Activated CD8-positive, alpha-beta T cell treated with anti-CD3 and anti-CD28 coated beads for 36 hours (primary cell): ENCODE measurements at places on chromosomes 2 and 18. TPM values are rescaled to one million over a fixed set of nuclear protein-coding genes. Genes with fewer than 3 reads are reported as not detected.

DNA sequence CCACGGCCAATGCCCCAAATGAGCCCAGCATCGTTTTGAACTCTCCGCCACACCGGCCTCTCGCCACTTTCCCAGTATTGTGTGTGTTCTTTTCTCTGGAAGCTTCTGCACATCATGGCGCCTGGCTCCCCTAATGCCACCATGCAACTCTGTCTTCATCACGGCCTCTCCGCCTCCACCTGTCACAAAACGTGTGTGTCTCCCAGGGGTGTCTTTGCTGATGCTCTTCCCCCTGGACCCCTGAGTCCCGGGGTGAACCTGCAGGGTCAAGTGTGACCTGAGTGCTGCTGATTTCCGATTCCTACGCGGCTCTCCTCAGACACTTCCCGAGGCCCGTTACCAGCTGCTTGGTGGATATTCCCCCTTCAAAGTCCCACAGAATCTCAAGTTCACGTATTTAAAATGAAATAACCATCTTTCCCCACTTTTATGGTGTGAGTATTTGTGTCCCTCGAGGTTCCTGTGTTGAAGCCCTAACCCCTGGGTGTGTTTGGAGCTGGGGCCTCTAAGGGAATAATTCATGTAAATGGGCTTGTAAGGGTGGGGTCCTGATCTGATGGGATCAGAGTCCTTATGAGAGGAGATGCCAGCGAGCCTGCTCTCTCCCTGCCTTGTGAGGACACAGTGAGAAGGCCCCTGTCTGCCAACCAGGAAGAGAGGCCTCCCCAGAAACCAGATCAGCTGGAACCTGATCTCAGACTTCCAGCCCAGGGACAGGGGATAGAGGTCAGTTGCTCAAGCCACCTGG is 87.5 kb upstream of the PXDN start:
- H3K27ac ChIP-seq = no peak overlapping the region
- no peak overlapping the region for H3K4me3 ChIP-seq
- H3K27me3 ChIP-seq = peaks cover 8% of the 10 kb centered on the region
- DNase-seq = no peak
- H3K4me1 ChIP-seq = no peaks in the 10 kb centered on the region
- H3K36me3 ChIP-seq = no peaks in the 10 kb centered on the region

DNA sequence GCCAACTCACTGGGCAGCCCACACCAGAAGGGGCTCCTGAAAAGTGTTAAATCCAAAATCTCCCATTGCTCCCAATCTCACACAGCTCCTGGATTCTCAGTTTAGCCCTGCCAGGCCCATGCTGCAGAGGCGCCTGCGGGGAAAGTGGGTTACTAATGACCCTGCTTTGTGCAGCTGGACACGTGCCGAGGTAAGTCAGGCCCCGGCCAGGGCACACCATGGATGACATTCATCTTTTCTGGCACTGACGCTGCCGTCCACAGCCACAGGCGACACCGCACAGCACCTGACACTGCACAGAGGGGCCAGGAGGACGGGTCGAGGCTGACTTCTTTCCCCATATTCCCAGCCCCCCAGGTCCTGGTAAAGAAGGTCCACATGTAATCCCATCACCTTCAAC is 193.5 kb downstream of the EIPR1 start:
- no peak overlapping the region for H3K27ac ChIP-seq
- no peaks in the 10 kb centered on the region for H3K4me1 ChIP-seq
- no peak for DNase-seq
- H3K36me3 ChIP-seq = peaks cover 8% of the 10 kb centered on the region
- H3K4me3 ChIP-seq = no peak overlapping the region

- no peak for DNase-seq
- H3K27me3 ChIP-seq = peaks cover 2% of the 10 kb centered on the region
- H3K4me3 ChIP-seq = no peak overlapping the region
- peaks cover 4% of the 10 kb centered on the region for H3K4me1 ChIP-seq
Measured at GRCh38 chr18:22214731-22215528, 45.5 kb downstream of the GATA6 start.

DNA sequence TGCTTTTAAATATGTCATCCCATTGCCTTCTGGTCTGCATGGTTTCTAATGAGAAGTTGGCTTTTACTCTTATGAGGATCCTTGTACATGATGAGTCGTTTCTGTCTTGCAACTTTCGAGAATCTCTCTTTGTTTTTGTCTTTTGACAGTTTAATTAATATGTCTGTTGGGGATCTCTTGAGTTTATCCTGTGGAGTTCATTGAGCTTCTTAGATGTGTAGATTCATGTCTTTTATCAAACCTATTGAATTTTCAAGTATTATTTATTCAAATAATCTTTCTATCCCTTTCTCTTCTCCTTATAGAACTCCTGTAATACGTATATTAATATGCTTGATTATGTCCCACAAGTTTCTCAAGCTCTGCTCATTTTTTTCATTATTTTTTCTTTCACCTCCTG is 67.9 kb downstream of the TMEM185B start:
- no peak for DNase-seq
- peaks cover 23% of the 10 kb centered on the region for H3K36me3 ChIP-seq
- H3K4me3 ChIP-seq = no peak overlapping the region
- H3K4me1 ChIP-seq = no peaks in the 10 kb centered on the region

GRCh38 chr2:195871326-195871725 is 197.3 kb downstream of the DNAH7 start:
- no peaks in the 10 kb centered on the region for H3K4me1 ChIP-seq
- DNase-seq = no peak
- H3K27me3 ChIP-seq = peaks cover 4% of the 10 kb centered on the region
- H3K36me3 ChIP-seq = no peaks in the 10 kb centered on the region
- H3K4me3 ChIP-seq = no peak overlapping the region
- H3K27ac ChIP-seq = no peak overlapping the region

- peaks cover 1% of the 10 kb centered on the region for H3K36me3 ChIP-seq
- H3K27ac ChIP-seq = no peak overlapping the region
- H3K4me3 ChIP-seq = no peak overlapping the region
Measured at GRCh38 chr2:24774373-24774772, 18.8 kb downstream of the PTRHD1 start.

GRCh38 chr18:7722955-7723354 is 155.8 kb downstream of the PTPRM start:
- DNase-seq = no peak
- H3K36me3 ChIP-seq = no peaks in the 10 kb centered on the region
- H3K4me1 ChIP-seq = no peaks in the 10 kb centered on the region
- H3K4me3 ChIP-seq = no peak overlapping the region

DNA sequence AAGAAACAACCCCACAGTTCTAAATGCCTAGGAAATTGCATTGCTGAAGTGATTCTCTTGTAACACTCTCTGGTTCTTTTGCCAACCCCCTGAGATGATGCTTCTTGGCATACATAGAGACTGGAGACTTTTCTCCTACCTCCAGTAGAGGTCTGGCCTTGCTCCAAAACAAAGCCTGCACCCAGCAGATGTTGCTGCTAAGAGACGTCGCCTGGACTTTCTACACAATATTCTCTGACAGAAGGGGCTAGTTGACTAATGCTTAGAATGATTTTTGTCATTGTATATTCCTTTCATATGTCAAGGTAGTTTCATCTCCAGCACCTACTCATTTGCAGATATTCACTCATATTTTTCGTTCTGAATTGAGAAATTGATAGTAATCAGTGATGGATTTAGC is 24.6 kb downstream of the SOWAHC start:
- no peaks in the 10 kb centered on the region for H3K36me3 ChIP-seq
- H3K27ac ChIP-seq = no peak overlapping the region
- H3K27me3 ChIP-seq = peaks cover 4% of the 10 kb centered on the region
- H3K4me3 ChIP-seq = no peak overlapping the region

- H3K4me3 ChIP-seq = no peak overlapping the region
- DNase-seq = no peak
- no peak overlapping the region for H3K27ac ChIP-seq
- H3K27me3 ChIP-seq = no peaks in the 10 kb centered on the region
Measured at GRCh38 chr18:27713738-27714095, 463.2 kb downstream of the CDH2 start.

GRCh38 chr18:50788284-50788683 is 31.5 kb downstream of the MRO start:
- H3K27me3 ChIP-seq = peaks cover 6% of the 10 kb centered on the region
- H3K36me3 ChIP-seq = no peaks in the 10 kb centered on the region
- H3K27ac ChIP-seq = no peak overlapping the region
- no peak for DNase-seq

DNA sequence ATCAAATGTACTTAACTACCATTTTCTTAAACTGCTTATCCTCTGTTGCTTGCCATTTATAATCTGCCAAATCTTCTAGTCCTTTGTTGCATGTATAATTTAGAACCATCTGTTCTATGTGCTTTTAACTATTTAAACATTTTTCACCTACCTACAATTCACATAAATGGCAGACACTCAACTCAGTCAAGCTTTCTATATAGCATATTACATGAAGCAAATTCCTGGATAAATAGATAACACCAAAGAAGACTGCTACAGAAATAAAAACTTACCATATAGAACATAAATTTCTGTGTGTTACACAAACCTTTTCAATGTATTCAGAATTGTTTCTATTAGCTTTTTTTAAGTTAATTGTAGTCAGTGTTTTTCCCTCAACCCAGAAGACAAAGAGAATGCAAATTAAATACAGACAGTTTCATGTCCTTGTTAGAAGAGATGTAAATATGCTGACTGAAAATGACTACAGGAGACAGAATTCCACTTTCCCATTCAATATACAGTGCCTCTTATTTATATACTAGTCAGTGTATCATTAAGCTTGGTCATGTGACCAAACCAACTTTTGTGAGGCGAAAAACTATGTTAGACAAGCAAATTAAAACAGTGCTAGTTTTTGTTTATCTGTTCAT is 2.6 kb downstream of the BAZ2B start:
- H3K4me1 ChIP-seq = peaks cover 8% of the 10 kb centered on the region
- H3K27ac ChIP-seq = no peak overlapping the region
- H3K27me3 ChIP-seq = peaks cover 21% of the 10 kb centered on the region
- no peak for DNase-seq
- H3K4me3 ChIP-seq = no peak overlapping the region

GRCh38 chr2:149537092-149537726 is 50.4 kb downstream of the MMADHC start:
- H3K27ac ChIP-seq = no peak overlapping the region
- no peak overlapping the region for H3K4me3 ChIP-seq
- DNase-seq = no peak
- no peaks in the 10 kb centered on the region for H3K27me3 ChIP-seq

GRCh38 chr2:36197181-36197971 is 158.2 kb upstream of the CRIM1 start:
- H3K27ac ChIP-seq = no peak overlapping the region
- no peaks in the 10 kb centered on the region for H3K4me1 ChIP-seq
- H3K36me3 ChIP-seq = no peaks in the 10 kb centered on the region
- no peak overlapping the region for H3K4me3 ChIP-seq
- no peaks in the 10 kb centered on the region for H3K27me3 ChIP-seq

DNA sequence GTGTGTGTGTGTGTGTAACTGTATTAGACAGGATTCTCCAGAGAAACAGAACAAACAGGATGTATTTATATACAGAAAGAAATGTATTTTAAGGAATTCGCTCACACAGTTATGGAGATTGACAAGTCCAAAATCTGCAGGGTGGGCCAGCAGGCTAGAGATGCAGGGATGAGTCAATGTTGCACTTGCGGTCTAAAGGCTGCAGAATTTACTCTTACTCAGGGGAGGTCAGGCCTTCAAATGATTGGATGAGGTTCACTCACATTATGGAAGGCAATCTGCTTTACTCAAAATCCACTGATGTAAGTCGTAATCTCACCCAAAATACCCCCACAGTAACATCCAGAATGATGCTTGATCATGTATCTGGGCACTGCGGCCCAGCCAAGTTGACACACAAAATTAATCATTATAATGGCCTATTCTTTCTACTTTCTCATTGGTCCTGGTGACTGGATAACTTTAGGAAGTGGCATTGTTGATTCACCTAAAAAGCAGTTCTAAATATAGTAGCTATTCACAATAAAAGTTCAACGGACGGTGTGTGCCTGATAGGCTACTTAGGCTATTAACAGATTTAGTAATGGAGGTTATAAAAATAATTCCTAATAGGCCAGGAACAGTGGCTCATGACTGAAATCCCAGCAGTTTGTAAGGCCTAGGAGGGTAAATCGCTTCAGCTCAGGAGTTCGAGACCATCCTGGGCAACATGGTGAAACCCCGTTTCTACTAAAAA is 40.6 kb upstream of the ACYP2 start:
- H3K4me1 ChIP-seq = peaks cover 3% of the 10 kb centered on the region
- H3K27ac ChIP-seq = no peak overlapping the region
- no peaks in the 10 kb centered on the region for H3K36me3 ChIP-seq
- no peaks in the 10 kb centered on the region for H3K27me3 ChIP-seq
- DNase-seq = no peak

DNA sequence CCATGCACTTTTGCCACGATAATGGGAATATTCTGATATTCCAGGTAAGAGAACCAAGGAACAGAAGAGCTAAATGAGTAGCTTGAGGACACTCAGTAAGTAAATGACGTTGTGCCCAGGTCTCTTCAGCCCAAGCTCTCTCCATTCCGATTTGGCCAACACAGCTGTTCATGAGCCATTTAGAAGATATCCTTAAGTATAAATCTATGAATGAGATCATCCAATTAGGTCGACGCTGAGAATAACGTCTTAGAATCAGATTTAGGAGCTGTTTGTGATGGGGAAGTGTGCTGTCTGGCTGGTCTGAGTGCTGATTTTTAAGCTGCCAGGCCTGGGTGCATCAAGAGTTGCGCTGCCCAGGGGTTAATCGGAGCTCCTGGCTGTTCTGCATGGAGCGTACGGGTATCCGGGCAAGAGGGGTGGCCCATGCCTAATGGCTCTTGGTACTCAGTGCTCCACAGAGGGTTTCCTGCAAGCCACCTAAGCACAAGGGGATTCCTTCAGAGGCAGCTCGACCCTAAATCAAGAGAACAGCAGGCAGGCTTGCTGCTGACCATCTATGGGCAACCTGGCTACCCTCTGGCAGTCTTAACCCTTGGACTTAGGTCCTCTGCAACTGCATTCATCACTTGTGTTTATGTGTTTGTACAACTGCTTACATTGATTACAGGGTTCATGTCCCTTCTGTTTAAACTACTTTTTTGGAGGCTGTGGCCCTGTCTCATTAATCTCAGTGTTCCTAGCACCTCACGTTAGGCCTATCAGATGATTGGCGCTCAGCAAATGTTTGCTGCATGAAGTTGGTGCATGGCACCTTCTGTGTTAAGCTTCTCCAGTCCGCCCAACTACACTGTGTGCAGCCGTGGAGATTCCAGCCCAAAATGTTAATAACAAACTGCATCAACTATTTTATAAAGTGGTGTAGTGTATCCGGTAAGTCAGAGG is 31.9 kb downstream of the SOX11 start:
- no peak for DNase-seq
- peaks cover 5% of the 10 kb centered on the region for H3K27me3 ChIP-seq
- H3K36me3 ChIP-seq = no peaks in the 10 kb centered on the region
- no peak overlapping the region for H3K4me3 ChIP-seq
- H3K4me1 ChIP-seq = peaks cover 1% of the 10 kb centered on the region
- no peak overlapping the region for H3K27ac ChIP-seq

CCDC74B gene
- 3.5 TPM for total RNA-seq

C2orf92 gene
- 11.7 TPM for total RNA-seq

STEAP3 gene
- total RNA-seq = 0.34 TPM

AOX1 gene
- 0.54 TPM for total RNA-seq

POTEI gene
- not detected for total RNA-seq

INO80C gene
- 23.3 TPM for total RNA-seq

TMEM247 gene
- total RNA-seq = not detected

RAPGEF4 gene
- 0.85 TPM for total RNA-seq

TPO gene
- not detected for total RNA-seq

EVX2 gene
- not detected for total RNA-seq

RHBDD1 gene
- 34.3 TPM for total RNA-seq
